ENCODE measurements at places on chromosomes 11 and 22. TPM values are rescaled to one million over a fixed set of nuclear protein-coding genes. Genes with fewer than 3 reads are reported as not detected.

DNA sequence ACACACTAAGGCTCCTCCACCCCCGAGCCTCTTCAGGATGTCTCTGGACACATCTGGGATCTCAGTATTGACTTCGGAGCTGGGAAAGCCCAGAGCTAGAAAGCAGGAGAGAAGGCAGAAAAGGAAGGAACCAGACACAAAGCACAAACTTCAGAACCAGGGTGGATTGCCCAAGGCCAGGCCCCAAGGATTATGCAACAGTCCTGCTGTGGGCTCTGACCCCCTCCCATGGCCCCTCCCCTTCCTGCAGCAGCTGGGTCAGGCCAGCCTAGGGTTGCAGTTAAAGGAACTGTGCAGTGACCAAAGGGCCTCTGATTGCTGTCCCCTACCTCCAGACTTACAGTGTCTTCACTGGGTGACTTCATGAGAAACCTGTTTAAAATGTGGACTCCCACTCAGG is 5.3 kb downstream of the KCNE3 start:
- H3K4me3 ChIP-seq = peak overlapping the region; percentile 52
- no peaks in the 10 kb centered on the region for H3K36me3 ChIP-seq
- DNase-seq = peak; percentile 84
- peaks cover 10% of the 10 kb centered on the region for H3K4me1 ChIP-seq
- peaks cover 12% of the 10 kb centered on the region for H3K27me3 ChIP-seq
- peak overlapping the region; percentile 79 for H3K27ac ChIP-seq

DNA sequence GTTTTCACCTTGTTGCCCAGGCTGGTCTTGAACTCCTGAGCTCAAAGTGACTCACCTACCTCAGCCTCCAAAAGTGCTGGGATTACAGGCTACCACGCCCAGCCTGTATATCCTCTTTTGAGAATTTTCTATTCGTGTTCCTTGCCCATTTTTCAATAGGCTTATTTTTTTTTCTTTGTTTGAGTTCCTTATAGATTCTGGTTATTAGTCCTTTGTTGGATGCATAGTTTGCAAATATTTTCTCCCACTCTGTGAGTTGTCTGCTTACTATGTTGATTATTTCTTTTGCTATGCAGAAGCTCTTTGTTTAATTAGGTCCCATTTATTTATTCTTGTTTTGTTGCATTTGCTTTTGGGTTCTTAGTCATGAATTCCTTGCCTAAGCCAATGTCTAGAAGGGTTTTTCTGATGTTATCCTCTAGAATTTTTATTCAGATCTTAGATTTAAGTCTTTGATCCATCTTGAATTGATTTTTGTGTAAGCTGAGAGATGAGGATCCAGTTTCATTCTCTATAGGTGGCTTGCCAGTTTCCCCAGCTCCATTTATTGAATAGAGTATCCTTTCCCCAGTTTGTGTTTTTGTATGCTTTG is 17.7 kb upstream of the ZBED5 start:
- H3K27me3 ChIP-seq = no peaks in the 10 kb centered on the region
- no peak for DNase-seq
- peaks cover 12% of the 10 kb centered on the region for H3K36me3 ChIP-seq
- H3K4me1 ChIP-seq = peaks cover 25% of the 10 kb centered on the region

GRCh38 chr11:108944471-108945178 is 279.8 kb downstream of the DDX10 start:
- H3K36me3 ChIP-seq = peaks cover 21% of the 10 kb centered on the region
- no peaks in the 10 kb centered on the region for H3K4me1 ChIP-seq
- no peak overlapping the region for H3K27ac ChIP-seq
- no peak for DNase-seq
- H3K4me3 ChIP-seq = no peak overlapping the region

- peak overlapping the region; percentile 92 for H3K4me3 ChIP-seq
- peak overlapping the region; percentile 91 for H3K27ac ChIP-seq
- peaks cover 58% of the 10 kb centered on the region for H3K4me1 ChIP-seq
- peak; percentile 66 for DNase-seq
- H3K27me3 ChIP-seq = no peaks in the 10 kb centered on the region
- H3K36me3 ChIP-seq = peaks cover 3% of the 10 kb centered on the region
These were observed 1.4 kb downstream of the CDKN1C start for GRCh38 chr11:2883979-2884815.

DGAT2 gene
- 6.9 TPM for total RNA-seq

DNA sequence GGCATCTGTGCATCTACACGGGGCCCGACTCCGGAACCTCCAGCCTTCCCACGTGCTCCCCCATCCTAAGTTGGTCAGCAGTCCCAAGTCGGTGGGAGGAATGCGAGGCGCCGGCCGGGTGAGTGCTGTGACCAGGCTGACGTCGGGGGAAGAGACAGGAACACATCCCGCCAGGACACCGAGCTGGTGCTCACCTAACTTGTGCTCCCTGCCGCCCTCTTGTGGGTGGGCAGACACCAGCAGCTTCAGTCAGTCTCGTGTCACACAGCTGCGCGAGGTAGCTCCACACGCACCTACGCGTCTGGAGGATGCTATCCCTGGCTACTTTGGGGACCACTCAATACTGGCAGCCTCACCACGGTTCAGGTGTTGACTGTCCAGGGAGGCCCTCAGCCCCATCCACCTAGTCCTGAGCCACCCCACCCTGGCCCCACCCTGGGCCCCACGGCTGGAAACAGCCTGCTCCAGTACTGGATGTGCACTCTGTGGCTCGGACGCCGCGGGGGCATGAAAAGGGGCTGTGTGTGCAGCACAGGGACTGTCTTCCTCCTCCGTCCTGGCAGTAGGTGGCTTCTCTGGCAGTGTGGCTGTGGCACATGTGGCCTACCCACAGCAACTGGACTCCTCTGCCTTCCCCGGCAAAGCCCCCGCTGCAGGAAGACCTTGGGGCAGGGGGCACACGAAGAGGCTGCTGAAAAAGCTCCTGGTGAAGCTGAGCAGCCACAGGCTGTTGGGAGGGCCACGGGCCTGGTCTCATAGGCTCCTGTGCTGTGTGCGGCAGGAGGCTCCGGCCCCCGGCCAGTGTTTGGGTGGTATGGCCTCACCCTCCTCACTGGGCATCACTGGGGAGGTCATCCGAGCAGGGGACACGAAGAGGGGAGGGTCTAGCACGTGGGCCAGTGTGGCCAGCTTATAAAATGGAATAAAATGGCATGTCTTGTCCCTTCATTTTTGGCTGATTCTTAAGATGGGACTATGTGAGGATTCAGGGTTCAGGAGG is 11.2 kb upstream of the BID start:
- H3K4me3 ChIP-seq = no peak overlapping the region
- peak overlapping the region; percentile 92 for H3K27ac ChIP-seq
- peak; percentile 54 for DNase-seq
- no peaks in the 10 kb centered on the region for H3K27me3 ChIP-seq

GRCh38 chr11:35857922-35858321 is 85.9 kb upstream of the LDLRAD3 start:
- no peaks in the 10 kb centered on the region for H3K36me3 ChIP-seq
- H3K27me3 ChIP-seq = no peaks in the 10 kb centered on the region
- H3K4me1 ChIP-seq = no peaks in the 10 kb centered on the region
- H3K4me3 ChIP-seq = no peak overlapping the region
- no peak overlapping the region for H3K27ac ChIP-seq

MB gene
- total RNA-seq = 16,708 TPM

DNA sequence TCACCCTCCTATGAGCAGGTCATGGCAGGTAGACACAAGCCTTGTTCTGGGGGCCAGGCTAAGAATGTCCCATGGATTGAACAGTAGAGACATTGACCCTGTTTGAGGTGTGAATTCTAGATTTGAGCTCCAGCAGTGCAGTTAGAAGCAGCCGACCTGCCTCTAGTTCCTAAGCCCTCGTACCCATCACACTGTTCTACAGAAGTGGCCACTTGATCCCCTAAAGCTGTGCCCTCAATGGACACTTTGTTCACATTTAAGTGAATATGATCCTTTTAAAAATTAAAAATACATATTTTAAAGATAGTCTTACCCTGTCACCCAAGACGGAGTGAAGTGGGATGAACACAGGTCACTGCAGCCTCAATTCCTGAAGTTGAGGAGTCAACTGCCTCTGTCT is 122.0 kb downstream of the MED15 start:
- H3K4me3 ChIP-seq = no peak overlapping the region
- no peaks in the 10 kb centered on the region for H3K4me1 ChIP-seq
- no peaks in the 10 kb centered on the region for H3K36me3 ChIP-seq
- no peak overlapping the region for H3K27ac ChIP-seq

GRCh38 chr11:6862961-6863360 is at the start of gene OR10A2:
Gene OR10A2, plus strand, starts transcription at chr11:6863057. Its CDS starts 6,698 bp downstream, at chr11:6869755.
- no peaks in the 10 kb centered on the region for H3K36me3 ChIP-seq
- no peaks in the 10 kb centered on the region for H3K4me1 ChIP-seq

GRCh38 chr11:48123254-48123875 is 93.2 kb upstream of the OR4B1 start:
- DNase-seq = no peak
- H3K4me1 ChIP-seq = no peaks in the 10 kb centered on the region
- H3K27ac ChIP-seq = no peak overlapping the region
- H3K36me3 ChIP-seq = peaks cover 10% of the 10 kb centered on the region
- no peaks in the 10 kb centered on the region for H3K27me3 ChIP-seq

CDC42EP2 gene
- 11.3 TPM for total RNA-seq

GRCh38 chr11:71240865-71241691 is 11.3 kb downstream of the SHANK2 start:
- H3K27me3 ChIP-seq = peaks cover 92% of the 10 kb centered on the region
- no peak overlapping the region for H3K4me3 ChIP-seq
- no peak for DNase-seq
- H3K36me3 ChIP-seq = no peaks in the 10 kb centered on the region

- peaks cover 12% of the 10 kb centered on the region for H3K36me3 ChIP-seq
- H3K4me3 ChIP-seq = no peak overlapping the region
- peaks cover 9% of the 10 kb centered on the region for H3K4me1 ChIP-seq
- no peak for DNase-seq
These were observed 8.9 kb downstream of the PISD start for GRCh38 chr22:31652911-31653684.

- H3K36me3 ChIP-seq = no peaks in the 10 kb centered on the region
- no peaks in the 10 kb centered on the region for H3K4me1 ChIP-seq
- no peak overlapping the region for H3K4me3 ChIP-seq
- H3K27me3 ChIP-seq = no peaks in the 10 kb centered on the region
- no peak for DNase-seq
These were observed 332.2 kb downstream of the LUZP2 start for GRCh38 chr11:24828938-24829605.

- DNase-seq = peak; percentile 71
- H3K36me3 ChIP-seq = peaks cover 30% of the 10 kb centered on the region
- no peak overlapping the region for H3K4me3 ChIP-seq
These were observed 71.6 kb downstream of the LRP5 start for GRCh38 chr11:68383976-68384501.

RAG1 gene
- 1.6 TPM for total RNA-seq

DNA sequence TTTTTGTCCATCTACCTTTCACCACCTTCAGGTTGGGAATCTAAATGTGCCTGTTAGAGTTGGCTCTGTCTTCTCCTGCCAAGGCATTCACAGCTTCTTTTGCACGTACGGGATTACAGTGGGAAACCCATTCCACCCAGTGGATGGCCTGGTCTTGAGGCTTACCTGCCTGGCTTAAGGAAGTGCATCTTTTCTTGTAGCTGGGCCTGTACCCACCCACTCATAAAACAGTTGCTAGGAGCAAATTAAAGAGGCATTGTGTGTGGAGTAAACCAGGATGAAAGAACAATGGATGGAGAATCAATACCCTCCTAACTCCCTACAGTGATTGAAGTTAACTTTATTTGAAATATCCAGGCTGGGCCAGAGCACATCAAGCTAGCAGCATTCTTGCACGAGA is 71.6 kb downstream of the TEAD1 start:
- no peaks in the 10 kb centered on the region for H3K27me3 ChIP-seq
- DNase-seq = no peak
- H3K36me3 ChIP-seq = no peaks in the 10 kb centered on the region
- H3K27ac ChIP-seq = peak overlapping the region; percentile 82

DNA sequence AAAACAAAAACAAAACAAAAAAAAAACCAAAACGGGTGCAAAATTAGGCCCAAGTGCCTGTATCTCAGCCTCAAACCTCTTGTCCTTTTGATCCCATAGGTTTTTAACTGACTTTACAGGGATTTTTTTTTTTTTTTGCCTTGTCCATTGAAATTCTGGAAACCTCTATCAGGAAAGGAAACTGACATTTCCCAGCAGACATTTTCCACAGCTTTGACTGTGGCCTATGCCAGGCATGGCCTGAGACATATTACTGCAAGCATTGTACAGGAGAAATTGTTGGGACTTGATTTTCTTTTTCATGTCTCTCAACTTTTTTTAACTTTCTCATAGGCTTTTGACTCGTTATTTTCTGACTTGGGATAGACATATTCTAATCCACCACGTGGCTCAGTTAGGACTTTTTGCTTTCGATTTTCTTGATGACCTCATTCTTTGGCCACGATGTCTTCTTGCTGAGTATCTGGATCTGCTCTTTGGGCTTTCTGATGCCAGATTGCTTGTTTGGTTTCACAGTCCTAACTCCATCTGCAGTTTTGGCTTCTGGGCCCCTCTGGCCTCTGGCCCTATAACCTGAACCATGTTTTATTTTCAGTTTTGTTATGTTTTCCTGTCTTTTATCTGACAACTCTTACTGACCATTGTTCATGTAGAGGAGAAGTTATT is 336.1 kb upstream of the C11orf87 start:
- H3K4me1 ChIP-seq = no peaks in the 10 kb centered on the region
- H3K36me3 ChIP-seq = no peaks in the 10 kb centered on the region
- peak overlapping the region; percentile 43 for H3K27ac ChIP-seq
- H3K27me3 ChIP-seq = no peaks in the 10 kb centered on the region
- H3K4me3 ChIP-seq = no peak overlapping the region

GRCh38 chr22:35984183-35985175 is 44.1 kb downstream of the RBFOX2 start:
- peaks cover 58% of the 10 kb centered on the region for H3K4me1 ChIP-seq
- no peaks in the 10 kb centered on the region for H3K36me3 ChIP-seq
- H3K27me3 ChIP-seq = no peaks in the 10 kb centered on the region
- H3K4me3 ChIP-seq = no peak overlapping the region

DNA sequence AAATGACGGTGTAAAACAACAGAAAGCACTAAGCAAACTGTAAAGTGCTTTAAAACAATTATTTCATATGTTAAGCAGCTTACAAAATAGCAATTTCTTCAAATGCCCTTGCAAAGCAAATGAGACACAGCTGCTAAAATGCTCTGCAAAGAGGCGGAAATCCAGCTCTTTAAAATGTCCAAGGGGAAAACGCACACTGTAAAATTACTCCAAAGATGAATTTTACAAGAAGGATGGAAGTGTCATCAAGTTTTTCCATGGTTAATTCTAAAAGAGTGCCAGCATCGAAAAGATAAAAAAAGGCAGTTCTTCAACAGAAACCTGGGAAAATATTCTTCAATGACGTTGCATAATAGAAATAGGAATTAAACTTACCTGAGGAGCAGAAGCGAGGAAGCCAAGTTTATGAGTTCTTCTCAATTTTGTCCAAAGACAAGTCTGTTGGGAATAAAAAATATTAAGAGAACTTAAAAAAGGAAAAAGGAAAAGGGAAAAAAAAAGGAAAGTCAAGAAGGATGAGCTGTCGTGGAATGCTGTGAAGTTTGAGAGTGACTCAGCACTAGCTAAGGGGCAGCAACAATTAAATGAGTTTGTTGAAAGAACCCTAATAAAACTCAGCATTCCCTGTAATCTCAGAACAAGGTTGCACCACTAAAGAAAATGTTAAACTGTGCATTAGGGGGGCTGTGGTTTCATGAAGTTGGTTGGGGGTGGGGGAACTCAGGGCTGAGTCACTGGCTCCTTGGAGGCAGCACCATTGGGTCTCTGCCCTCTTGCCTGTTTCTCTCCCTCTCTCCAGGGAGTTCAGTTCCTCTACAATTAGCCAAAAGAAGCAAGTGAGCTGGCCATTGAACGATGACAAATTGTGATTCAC is 64.2 kb upstream of the BLID start:
- H3K36me3 ChIP-seq = no peaks in the 10 kb centered on the region
- DNase-seq = no peak
- H3K4me3 ChIP-seq = no peak overlapping the region
- H3K27me3 ChIP-seq = no peaks in the 10 kb centered on the region

Measured in left ventricle myocardium inferior (tissue), 1 donor.